Naive thymus-derived CD4-positive, alpha-beta T cell (primary cell): ENCODE measurements at places on chromosomes 5 and 9. TPM values are rescaled to one million over a fixed set of nuclear protein-coding genes. Genes with fewer than 3 reads are reported as not detected.

Gene ZDHHC11B
- polyA plus RNA-seq: 0.13 TPM

Gene SLC6A3
- polyA plus RNA-seq: not detected

Gene FGF1
- not detected for polyA plus RNA-seq

Gene FCN1
- 3.2 TPM for polyA plus RNA-seq

DNA sequence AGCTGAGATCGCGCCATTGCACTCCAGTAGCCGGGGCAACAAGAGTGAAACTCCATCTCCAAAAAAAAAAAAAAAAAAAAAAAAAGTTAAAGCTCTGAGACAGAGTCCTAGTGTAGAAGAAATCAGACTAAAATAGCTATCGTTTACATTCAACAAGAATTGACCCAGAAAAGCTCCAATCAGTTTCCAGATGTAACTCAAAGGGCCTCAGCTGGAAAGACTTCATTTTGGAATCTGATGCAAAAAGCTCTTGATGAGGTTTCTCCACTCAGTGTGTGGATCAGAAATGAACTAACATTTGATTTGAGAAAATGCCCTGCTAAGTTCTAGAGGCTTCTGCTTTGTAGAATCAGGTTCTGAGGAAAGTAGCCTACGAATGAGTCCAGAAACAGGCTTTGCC, 7.2 kb upstream of the C1QTNF2 start:
- H3K4me3 ChIP-seq: no peak overlapping the region
- no peak for DNase-seq
- no peaks in the 10 kb centered on the region for H3K4me1 ChIP-seq
- H3K36me3 ChIP-seq: no peaks in the 10 kb centered on the region
- no peak overlapping the region for H3K27ac ChIP-seq

- no peaks in the 10 kb centered on the region for H3K27me3 ChIP-seq
- H3K36me3 ChIP-seq: no peaks in the 10 kb centered on the region
- DNase-seq: no peak
These were observed 80.6 kb upstream of the LRRTM2 start for GRCh38 chr5:138955671-138956295.

DNA sequence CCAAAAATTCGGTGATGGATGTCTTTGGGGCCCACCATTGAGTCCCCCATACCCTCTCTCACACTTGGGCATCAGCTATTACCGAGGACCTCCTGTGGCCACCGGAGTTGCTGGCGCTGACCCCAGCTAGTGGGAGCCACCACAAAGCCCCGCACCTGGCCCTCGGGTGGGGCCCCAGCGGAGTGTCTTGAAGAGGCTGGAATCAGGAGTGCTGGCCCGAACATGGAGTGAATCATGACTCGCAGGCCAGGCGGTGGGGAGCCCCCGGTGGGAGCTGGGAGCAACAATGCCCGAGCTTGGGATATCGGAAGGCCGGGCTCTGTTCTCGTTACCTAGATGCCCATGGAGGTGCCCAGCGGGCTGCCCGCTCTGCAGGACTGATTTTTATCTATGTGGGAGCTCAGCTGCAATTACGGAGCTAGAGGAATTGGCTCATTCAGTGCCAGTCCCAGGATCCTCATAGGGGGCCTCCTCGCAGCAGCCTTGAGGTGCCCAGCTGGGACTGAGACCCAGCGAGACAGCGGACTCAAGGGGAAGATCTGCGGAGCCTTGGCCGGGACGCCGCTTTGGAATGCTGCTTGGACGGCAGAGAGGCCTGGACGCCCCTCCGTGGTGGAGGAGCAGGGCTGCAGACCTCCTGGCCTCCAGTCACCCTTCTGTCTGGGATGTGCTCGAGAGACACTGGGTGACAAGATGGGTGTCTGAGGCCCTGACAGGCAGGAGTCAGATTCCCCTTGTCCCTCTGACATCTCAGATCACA, 70.8 kb downstream of the PSMB7 start:
- no peak for DNase-seq
- no peaks in the 10 kb centered on the region for H3K4me1 ChIP-seq
- no peaks in the 10 kb centered on the region for H3K36me3 ChIP-seq
- H3K27ac ChIP-seq: no peak overlapping the region

DNA sequence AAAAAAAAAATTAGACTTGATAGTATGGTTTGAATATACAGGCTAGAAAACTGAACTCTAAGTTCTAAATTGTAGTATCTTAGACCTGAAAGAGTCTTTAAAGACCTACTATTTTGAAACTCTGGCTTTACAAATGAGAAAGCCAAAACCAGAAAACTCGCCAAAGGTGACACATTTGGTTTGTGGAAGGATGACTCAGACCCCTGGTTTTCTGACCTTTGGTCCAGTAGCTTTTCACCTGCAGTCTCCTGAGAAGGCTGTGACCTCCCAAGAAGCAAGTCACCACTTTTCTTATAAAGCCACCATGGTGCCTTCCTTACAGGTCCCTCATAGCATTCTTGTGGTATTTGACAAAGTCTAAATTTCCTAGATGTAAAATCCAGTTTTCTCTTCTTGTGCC, 102.1 kb upstream of the CEP78 start:
- no peak overlapping the region for H3K4me3 ChIP-seq
- H3K36me3 ChIP-seq: no peaks in the 10 kb centered on the region
- DNase-seq: no peak
- H3K4me1 ChIP-seq: peaks cover 6% of the 10 kb centered on the region
- no peak overlapping the region for H3K27ac ChIP-seq
- H3K27me3 ChIP-seq: no peaks in the 10 kb centered on the region

GRCh38 chr9:4743131-4743875, 2.3 kb upstream of the AK3 start:
- no peaks in the 10 kb centered on the region for H3K36me3 ChIP-seq
- no peak overlapping the region for H3K4me3 ChIP-seq
- no peaks in the 10 kb centered on the region for H3K27me3 ChIP-seq
- no peak overlapping the region for H3K27ac ChIP-seq

- no peaks in the 10 kb centered on the region for H3K4me1 ChIP-seq
- no peak overlapping the region for H3K27ac ChIP-seq
- no peaks in the 10 kb centered on the region for H3K27me3 ChIP-seq
- no peak for DNase-seq
These were observed 6.1 kb upstream of the ANGPTL2 start for GRCh38 chr9:127128341-127129072.
